Motor neuron (in vitro differentiated cells): ENCODE measurements at places on chromosomes 7 and 10. TPM values are rescaled to one million over a fixed set of nuclear protein-coding genes. Genes with fewer than 3 reads are reported as not detected.

DNA sequence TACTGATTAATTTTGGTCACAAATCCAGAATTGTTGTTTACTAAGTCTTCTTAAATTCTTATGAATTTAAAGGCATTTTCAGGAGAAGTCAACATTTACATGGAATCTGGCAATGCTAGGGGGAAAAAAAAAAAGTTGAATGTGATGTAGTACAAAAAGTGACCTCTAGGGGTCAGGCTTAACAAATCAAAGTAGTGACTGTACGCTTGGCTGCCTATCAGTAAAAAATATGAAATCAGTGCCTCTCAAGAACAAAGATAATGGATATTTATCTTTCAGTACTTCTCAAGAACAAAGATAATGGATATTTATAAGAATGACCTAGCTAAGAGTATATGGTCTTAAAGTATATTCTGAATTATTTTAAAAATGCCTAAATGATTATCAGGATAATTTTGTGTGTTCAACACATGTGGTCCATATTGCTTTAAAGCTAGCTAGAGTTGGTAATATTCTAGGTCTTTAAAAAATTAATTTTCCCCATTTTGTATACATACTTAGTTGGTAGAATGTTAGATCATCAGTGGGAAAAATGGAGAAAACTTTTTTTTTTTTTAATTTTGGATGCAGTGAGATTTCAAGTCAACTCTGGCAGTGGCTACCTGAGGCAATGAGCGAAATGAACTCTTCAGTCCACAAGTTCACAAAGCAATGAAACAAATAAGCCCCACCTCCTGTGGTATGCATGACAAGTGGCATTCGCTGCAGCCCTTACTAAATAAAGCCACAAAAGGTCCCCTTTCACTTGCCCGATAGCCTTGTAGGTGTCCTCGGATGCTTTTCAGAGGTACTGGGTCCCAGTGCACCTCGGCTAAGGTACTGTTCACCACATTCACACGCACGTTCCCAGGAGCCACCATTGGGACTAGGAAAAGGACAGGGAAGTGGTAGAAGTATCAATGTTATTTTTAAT is 51.2 kb upstream of the LAMB4 start:
- ATAC-seq, result peak; percentile 62

DNA sequence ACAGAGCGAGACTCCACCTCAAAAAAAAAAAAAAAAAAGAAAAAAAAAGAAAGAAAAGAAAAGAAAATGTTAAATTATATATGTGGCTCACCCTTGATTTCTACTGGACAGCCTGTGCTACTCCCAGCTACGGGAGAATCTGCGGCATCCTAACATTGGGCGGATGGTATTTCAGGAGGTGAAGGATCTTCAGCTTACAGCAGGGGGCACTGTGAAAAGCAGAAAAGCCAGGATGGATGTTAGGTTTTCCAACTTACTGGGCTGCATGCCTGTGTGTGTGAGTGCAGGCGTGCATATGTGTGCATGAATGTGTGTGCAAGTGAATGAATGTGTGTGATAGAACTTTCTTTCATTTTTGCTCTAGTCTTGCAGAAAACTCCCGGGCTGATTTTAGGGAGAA is 1066.5 kb downstream of the TYW1 start:
- ATAC-seq, result no peak

DNA sequence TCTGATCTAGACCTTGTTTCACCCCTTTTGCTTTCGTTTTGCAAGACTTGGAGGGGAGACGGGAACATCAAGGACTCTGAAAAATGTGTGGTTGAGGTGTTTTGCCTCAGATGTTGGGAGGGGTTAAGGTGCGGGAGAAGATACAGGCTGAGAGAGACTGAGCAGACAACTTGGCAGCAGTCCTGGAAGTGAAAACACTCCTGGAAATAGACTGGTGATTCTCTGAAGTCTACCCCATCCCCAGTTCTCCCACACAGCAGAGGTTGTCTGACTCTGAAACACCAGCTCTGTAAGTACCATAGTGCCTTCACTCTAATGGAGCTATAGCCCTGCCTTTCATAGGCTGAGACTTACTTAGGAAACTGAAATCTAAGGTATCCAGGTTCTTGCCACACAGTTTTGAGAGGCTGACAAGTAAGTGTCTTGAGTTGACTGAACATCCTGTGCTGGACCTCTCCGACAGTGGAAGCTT is 152.5 kb downstream of the PPP1R9A start:
- no peak for ATAC-seq

GRCh38 chr7:6392712-6393666 is 54.8 kb downstream of the DAGLB start:
- peak; percentile 33 for ATAC-seq

DNA sequence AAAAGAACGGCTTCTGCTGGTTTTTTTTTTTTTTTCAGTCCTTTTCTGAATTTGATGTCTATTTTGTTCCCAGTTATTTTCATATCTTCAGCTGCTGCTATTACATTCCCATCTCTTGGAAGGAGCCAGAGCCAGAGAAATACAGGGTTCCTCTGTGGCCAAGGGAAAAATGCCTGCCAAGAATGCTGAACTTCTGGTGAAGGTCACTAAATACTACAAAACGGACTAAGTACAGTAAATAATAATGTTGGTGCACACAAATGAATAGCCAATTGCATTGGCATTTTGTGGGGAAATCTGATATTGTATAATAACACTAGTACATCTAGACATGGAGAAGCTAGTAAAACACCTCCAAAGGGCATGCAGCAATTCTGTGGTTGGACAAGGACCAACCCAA is 56.3 kb upstream of the ZEB1 start:
- no peak for ATAC-seq

DNA sequence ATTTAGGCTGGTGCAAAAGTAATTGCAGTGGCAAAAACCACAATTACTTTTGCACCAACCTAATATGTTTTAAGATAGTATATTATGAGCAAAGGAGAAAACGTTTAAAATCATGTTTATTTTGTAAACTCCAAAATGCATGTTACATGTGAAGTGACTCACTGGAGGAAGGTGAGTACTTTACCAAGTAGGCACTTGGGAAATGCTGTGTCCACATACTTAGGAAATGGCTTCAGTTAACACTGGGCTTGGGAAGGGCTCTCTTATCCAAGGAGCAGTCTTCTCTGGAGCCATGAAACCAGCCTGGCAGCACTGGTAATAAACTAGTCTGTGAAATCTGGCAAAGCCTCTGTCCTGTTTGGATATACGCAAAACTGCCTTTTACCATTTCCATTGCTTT is 4.4 kb downstream of the RPS24 start:
- no peak for ATAC-seq

DNA sequence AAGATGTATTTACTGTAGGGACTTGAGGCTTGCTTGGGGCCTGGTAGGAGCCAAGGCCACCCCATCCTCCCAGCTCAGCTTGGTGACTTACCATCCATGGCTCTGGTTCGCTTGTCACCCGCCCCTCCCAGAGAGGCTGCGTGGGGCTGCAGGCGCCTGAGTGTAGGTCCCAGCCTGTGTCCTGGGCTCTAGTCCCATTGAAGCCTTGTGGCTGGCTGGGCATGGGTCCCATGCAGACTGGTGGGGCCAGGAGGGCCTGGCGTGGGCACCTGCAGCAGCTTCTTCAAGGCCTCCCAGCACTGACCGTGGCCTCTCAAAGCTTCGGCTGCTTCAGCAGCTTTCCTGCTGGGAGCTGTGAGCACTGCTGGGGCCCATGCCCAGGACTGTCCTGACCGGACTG is 118.1 kb downstream of the INPP5A start:
- no peak for ATAC-seq

DNA sequence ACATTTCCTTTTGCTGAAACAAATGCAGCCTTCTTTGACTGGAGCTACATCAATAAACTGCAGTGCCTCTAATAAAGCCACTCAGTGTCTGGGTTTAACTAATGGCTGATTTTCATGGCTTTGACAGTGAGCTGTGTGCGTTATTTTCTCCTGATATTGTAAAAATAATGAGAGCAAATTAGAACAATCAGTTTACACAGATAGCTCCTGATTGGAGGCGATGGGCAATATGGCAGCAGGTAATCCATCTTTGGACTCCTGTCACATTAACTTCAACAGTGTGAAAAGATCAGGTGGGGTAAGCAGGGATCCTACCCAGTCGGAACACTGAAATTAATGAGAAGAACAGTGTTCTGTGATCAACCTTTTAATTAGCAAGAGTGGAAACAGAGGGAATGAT is 100.7 kb downstream of the POLL start:
- no peak for ATAC-seq

DNA sequence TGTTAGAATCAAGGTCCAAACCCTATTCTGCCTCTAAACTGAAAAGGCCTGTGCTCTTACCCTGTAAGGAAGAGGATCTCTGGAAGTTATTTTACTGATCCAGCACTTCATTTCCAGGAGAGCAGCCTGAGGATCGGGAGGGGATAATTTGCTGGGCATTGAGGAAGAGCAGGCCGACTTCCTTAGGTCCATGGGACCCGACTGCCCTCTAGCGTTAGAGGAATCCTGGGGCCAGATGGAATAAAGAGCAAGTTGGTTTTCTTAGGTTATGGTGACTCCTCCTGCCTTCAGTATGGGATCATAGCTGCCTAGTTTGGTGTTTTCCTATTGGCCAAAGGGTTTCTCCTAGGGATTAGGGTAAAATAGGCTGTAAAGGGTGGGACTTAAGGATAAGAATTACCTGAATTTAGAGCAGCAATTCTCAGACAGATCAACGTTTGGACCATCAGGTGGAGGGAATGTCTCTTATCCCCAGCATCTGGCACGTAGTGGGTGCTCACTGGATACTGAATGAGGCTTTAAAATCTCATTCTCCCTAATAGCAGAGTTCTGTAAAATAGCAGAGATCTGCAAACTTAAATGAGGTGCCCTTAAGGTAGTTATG is 40.0 kb upstream of the SORBS1 start:
- peak; percentile 92 for ATAC-seq

- no peak for ATAC-seq
Measured at GRCh38 chr7:101824440-101824839, 7.0 kb downstream of the CUX1 start.

DNA sequence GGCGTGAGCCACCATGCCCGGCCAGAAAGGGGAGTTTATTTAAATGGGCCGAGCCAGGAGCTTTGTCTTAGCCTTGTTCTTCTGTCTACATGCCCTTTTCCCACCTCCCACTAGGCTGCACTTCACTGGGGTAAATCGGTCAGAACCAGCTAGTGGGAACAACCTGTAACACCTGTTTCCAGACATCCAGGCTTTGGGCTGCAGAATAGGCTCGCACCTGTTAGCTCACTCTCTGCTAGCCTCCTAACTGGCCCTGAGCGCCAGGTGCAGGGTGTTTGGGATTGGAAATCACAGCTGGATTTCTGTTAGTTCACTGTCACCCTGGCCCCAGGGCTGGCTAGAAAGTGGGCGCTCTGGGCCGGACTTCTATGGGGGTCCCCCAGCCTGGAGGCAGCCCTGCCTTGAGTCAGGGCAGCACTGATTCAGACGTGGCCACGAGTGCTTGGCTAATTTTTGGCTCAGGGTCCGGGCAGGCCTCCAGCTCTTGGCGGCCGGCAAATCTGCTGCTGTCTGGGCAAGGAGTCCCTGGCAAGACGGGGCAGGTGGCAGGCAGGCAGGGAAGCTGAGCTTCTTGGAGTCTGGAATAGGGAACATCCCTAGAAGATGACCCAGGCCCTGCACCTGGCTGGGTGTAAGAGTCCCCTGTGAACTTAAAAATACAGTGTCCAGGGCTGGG is 48.6 kb downstream of the GTF2IRD1 start:
- ATAC-seq, result no peak

GRCh38 chr10:100917071-100917470 is 4.3 kb downstream of the SLF2 start:
- no peak for ATAC-seq

DNA sequence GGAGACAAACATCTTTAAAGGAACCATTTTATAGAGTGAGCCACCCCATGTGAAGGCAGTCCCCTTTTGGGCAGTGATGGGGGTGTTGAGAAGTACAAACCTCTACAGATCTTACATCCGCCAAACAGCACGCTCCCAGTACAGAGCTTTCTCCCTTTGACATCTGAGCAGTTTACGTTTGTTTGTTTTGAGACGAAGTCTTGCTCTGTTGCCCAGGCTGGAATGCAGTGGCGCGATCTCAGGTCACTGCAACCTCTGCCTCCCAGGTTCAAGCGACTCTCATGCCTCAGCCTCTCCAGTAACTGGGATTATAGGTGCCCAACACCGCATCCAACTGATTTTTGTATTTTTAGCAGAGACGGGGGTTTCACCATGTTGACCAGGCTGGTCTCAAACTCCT is 128.9 kb downstream of the CCDC3 start:
- ATAC-seq, result no peak

DNA sequence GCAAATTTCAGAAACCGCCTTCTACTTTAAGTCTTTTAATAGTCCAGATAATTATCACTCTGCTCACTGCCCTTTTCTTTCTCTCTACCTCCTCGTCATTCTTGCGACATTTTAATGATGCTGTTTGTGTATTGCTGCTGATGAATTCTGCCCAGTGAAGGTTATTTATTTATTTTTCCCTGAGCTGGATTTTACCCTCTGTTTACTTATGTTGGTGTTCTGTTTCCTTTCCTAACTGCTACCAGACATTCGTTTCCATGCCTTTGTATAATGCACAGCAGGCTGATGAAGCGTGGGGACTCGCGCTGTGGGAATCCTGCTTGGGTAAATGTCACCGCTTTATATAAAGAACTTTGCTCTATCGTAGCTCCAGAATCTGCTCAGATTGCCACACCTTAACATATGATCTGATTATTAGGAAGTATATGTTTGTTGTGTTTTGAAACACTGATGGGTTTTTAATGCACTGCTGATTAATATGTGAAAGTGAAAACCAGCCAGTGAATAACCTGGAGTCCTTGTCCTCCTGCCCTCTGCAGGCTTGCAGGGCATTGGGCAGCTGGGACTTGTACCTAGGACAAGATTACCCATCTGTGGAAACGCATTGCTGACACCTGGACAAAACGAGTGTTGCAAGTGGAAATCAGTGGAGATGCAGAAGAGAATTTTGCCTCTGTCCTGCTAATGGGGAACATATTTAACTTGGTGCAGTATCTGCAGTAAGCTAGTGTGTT is 291.5 kb downstream of the SDK1 start:
- ATAC-seq, result peak; percentile 35

GRCh38 chr10:122296363-122297120 is 25.4 kb downstream of the BTBD16 start:
- no peak for ATAC-seq

GRCh38 chr7:51455086-51455485 is 138.5 kb upstream of the COBL start:
- ATAC-seq, result peak; percentile 11

DNA sequence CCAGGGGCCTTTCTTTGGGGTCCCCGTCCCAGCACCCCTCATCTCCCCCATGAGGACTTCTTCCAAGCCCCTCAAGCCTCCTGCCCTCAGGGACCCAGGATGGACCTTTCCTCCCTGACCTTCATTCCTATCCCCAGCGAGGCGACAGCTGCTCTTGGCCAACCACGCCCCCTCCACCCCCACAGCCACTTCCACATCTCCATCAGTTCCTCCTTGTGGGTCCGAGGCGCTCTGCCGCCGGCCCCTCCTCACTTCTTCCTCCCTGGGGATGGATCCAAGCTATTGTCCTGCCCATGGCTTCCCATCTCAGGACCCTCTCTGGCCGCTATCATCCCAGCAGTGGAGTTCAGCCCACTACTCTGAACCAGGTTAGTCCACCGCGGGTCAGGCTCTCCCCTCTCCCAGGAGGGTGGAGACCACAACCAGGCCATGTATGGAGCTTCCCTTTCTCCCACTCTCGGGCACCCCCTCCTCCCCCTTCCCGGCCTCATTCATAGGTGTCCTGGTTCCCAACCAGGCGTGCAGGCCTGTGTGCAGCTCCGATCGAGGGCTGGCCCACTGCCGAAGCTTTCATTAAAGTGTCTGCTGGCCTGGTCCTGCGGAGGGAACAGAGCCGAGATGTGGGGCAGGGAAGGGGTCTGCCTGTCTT is 1.7 kb upstream of the SH2B2 start:
- ATAC-seq, result no peak

GRCh38 chr7:45368129-45368807 is 205.9 kb upstream of the ADCY1 start:
- no peak for ATAC-seq

The CLEC5A gene
- 0.13 and 0.38 TPM in 2 replicates for total RNA-seq

The PTPRN2 gene
- total RNA-seq, result 0.27 and 0.42 TPM in 2 replicates

The MGMT gene
- 14.6 and 16.3 TPM in 2 replicates for total RNA-seq

The TIMM23 gene
- 42.2 and 44.0 TPM in 2 replicates for total RNA-seq
